Activated naive CD4-positive, alpha-beta T cell treated with anti-CD3 and anti-CD28 coated beads, Interleukin-2, amount 10 ng/mL, durations not matched to agents 7 days and 5 days (primary cell): ENCODE measurements at places on chromosomes 7 and 10.

- no peak for DNase-seq
These were observed 9.3 kb downstream of the ADAP1 start for GRCh38 chr7:945147-945555.

DNA sequence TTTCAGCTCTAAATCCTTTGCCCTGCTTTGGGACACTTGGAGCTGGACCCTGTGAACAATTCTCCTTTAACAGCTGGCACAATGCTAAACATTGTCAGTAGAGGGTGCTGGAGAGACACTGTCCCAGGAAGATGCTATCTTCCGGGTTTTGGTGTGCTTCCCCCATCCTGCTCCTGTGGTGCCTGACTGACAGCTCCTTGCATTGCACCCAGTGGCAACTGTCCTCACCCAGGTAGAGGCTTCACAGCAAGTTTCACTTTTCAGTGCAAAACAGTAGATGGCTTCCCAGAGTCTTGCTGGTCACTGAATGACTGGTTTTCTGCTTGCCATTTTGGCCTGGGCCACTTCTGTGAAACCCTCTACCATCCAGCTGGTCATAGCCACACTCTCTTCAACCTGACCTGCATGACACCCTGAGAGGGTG, 77.3 kb downstream of the CDC14C start:
- DNase-seq = no peak

GRCh38 chr10:100887761-100888296, 24.9 kb upstream of the SLF2 start:
- no peak for DNase-seq

DNA sequence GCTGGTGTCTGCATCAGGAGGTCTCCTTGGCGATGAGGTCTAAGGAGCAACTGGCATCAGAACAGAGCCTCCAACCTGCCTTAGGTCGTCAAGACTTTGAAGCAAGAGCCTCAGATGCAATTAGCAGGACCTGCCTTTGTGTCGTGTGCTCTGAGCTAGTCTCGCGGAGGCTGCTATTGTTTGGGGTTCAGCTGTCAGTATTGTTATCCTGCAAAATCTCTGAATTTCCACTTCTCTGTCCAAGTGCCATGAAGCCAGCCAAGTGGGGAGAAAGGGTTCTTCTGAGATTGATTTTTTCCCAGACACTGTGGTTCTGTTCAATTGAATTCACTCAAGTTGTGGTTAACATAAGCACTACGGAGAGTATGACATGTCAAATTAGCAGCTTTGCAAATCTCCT, 78.7 kb downstream of the ADARB2 start:
- DNase-seq = no peak

DNA sequence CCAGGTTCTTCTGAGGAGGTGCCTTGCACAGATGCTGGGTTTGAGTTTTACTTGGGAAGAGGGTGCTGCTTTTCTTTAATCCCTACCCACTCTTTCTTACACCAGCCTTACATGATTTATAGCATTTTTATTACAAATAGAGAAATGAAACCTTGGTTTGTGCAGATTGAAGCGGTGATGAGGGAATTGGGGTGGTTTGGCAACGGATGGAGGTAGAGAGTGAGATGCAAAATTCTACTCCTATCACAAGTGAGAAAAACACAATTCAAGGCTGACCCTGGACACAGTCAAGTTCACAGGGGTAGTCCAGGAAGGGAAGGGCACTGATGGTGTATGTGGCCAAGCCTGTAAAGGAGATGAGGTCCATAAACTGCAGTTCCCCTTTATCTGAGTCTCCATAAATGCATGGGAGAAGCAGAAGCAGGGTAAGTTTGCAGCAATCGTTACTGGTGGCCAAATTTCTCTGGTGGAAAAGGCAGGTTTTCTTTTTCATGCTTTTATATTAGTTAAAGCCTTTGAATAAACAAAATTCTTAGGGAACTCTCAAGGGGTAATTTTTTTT, 214.3 kb downstream of the JAZF1 start:
- no peak for DNase-seq

GRCh38 chr10:51510231-51510630, 189.2 kb downstream of the CSTF2T start:
- no peak for DNase-seq

DNA sequence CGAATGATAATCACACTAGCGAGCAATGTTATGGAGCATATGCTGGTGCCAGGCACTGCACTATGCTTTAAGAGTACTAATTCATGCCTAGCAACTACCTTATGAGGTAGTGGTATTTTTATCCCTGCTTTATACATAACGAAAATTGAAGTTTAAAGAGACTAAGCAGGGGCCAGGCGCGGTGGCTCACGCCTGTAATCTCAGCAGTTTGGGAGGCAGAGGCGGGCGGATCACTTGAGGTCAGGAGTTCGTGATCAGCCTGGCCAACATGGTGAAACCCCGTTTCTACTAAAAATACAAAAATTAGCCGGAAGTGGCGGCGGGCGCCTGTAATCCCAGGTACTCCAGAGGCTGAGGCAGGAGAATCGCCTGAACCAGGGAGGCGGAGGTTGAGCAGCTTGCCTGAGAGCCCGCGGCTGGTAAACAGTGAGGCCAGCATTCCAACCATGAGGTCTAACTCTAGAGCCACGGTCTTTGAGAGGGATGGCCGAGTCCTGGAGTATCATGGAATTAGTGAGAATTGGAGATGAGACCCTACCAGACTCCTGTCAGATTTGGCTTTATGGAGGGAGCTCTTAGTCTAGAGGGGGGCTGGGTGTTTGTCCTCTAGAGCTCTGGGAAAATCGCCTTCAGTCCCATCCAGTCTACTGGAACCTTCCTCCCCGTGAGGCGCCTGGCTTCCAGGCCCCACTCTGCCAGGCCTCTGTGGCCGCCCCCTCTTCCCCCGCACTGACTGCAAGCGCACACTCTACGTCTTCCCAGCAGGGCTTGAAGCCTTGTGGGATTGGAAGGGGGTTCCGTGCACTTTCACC, 11.6 kb downstream of the TLX1 start:
- no peak for DNase-seq

GRCh38 chr7:120586571-120586970, 271.4 kb downstream of the TSPAN12 start:
- no peak for DNase-seq

DNA sequence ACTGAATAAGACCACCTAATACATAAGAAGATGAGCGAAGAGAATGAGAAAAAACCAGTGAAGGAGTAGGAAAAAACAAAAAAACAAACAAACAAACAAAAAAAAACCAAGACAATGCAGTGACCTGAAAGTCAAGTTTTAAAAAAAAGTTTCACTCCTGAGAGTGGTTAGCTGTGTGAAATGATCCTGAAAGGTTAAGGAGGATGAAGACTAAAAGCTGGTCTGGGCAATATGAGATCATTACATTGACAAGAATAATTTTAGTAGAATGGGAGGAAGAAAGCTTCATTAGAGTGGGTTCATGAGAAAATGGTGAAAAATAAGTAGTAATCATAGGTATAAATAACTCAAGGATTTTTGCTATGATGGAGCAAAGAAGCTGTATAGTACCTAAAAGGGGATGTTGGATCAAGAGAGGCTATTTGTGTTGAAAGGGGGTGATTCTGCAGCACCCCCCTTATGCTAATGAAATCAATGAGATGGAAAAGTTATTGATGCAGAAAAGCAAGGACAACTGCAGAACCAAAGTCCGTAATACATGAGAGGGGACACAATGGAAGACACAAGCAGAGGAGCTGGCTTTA, 80.2 kb downstream of the KMT2C start:
- DNase-seq = no peak

DNA sequence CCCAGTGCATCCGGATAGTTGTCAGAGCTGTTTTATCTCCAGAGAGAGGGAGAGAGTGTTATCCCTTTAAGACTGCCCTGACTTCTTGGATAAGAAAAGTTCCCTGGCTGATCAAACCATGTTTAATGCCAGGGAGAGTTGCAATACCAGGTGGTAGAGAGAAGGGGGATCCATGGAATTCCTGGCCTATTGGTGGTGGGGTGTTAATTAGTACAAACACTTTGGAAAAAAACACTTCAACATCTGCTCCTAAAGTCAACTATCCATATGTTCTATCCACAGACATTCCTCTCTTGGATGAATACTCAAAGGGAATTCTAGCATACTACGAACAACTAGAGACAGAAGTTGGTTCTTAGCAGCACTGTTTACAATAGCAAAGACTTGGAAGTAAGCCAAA, 307.2 kb downstream of the TCERG1L start:
- no peak for DNase-seq

DNA sequence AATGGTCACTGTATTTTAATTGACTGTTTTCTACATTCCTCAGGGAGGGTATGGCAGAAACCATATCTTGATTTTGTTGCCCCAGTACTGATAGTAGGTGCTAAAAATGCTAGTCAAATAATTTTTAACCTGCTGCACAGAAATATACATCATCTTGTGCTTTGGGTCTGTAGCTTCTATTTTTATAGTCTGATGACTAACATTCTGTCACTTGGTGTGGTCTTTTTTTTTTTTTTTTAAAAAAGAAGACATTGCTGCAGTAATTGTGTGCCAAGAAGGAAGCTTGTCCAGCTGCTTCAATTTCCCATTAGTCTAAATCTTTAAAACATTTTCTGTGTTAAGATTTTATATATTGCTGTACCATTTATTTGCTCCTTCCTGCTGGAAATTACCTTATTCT, 83.6 kb downstream of the ICA1 start:
- no peak for DNase-seq

DNA sequence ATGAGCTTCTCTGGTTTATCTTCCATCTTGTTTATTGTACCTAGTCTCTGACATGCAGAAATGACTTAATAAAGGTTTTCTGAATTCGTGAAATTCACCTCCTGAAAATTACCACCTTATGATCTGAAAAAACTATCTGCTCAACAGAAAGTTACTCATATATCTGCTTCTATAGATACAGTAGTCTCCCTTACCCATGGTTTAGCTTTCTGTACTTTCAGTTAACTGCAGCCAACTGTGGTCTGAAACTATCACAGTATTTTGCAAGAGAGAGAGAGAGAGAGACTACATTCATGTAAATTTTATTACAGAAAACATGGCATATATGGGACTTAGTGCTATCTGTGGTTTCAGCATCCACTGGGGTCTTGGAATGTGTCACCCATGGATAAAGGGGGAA, 909.0 kb upstream of the C7orf33 start:
- DNase-seq = no peak
